HL-60 (cell line): ENCODE measurements at places on chromosomes 11 and 22.

DNA sequence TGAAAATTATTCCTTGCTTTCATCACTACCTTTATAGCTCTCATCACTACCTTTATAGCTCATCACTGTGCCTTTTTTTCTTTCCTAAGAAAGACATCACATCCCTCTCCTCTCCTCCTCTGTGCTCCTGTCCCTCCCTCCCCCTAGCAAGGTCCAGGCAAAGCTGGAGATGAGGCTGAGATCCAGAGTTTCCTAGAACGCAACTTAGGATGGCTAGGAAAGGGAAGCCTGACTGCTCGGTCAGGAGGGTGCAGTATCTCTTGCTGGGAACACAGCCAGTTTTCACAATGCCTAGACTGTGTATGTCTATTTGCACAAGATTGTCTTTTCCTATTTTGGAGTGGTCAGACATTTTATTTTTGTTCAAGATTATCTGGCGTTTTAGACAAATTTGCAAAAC lies 24.7 kb downstream of the TUB start:
- DNase-seq = no peak

GRCh38 chr11:36540998-36541397 lies 26.8 kb upstream of the RAG1 start:
- peak; percentile 14 for DNase-seq

DNA sequence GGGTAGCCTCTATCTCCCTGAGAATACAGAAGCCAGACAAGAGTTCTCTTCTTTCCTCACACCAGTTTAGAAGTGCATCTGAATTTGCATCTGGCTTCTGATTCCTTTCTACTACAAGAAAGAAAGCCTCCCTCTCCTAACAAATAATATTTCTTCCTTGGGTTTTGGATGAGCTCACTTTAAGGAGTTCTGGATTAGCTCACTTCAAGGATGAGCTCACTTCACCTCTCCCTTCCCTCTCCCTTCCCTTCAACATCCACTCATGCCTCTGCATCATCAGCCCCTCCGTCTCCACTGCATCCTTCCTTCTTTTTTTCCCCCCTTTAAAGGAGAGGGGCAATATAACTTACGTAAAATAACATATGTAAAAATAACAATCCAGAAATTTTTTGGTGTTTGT lies 1.6 kb upstream of the MTNR1B start:
- no peak for DNase-seq

DNA sequence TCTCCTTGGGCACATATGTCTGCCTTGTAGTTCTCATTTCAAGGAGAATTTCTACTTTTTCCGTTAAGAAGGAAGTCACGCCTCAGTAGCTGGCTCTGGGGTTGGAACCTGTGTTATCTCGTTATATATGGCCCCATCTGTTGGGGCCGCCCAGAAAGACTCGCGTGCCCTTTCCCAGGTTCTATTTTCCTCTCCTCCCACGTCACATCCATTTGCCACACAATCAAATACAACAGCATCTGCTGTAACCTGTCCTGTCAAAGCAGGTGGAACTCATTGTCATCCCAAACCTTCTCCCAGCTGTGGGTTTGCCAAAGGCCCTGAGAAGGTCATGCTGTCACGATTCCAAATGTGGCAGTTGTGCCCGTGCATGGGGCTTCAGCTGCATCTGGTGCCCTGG lies 213.1 kb upstream of the ZBED5 start:
- no peak for DNase-seq

- DNase-seq = no peak
Observed at GRCh38 chr11:62844154-62844553, 4.8 kb upstream of the WDR74 start.

DNA sequence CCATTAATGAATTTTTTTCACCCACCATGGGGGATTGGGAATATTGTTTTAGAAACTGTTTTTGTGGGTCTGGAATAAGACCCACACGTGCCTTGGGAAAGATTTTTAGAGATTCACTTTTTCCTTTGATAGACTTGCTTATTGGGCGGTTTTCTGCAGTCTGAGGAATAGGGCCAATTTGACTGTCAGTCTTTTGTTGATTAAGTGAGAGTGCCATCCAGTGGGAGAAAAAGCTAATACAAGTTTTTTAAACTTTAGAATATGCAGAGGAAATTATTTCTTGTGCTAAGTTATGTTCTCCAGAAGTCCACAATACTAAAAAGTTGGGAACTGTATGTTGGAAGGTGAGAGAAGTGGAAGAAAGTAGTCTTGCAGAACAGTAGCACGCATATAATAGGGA lies 56.1 kb downstream of the PRMT3 start:
- no peak for DNase-seq

- no peak for DNase-seq
Observed at GRCh38 chr22:39068033-39068785, 8.9 kb upstream of the APOBEC3G start.

- no peak for DNase-seq
Observed at GRCh38 chr22:47448231-47449223, 686.1 kb downstream of the TBC1D22A start.

DNA sequence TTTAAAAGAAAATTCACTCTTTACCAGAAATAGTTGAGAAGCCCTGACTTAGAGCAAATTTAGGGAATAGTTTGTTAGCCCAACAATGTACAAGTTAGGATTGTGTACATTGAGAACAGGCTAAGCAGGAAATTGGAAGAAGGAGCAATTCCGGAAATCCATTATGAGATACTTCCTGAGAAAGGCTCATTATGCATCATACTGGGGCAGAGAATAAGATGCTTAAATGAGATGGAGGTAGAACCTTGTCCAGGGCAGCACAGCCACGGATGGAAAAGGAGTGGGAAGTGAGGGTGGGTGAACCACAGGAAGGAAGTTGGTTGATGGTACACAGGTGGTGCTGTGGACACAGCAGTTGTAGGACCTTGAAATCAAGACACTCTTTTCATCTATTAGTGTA lies 180.2 kb downstream of the PGR start:
- no peak for DNase-seq

GRCh38 chr22:29872989-29873388 lies 10.0 kb upstream of the MTMR3 start:
- peak; percentile 83 for DNase-seq

DNA sequence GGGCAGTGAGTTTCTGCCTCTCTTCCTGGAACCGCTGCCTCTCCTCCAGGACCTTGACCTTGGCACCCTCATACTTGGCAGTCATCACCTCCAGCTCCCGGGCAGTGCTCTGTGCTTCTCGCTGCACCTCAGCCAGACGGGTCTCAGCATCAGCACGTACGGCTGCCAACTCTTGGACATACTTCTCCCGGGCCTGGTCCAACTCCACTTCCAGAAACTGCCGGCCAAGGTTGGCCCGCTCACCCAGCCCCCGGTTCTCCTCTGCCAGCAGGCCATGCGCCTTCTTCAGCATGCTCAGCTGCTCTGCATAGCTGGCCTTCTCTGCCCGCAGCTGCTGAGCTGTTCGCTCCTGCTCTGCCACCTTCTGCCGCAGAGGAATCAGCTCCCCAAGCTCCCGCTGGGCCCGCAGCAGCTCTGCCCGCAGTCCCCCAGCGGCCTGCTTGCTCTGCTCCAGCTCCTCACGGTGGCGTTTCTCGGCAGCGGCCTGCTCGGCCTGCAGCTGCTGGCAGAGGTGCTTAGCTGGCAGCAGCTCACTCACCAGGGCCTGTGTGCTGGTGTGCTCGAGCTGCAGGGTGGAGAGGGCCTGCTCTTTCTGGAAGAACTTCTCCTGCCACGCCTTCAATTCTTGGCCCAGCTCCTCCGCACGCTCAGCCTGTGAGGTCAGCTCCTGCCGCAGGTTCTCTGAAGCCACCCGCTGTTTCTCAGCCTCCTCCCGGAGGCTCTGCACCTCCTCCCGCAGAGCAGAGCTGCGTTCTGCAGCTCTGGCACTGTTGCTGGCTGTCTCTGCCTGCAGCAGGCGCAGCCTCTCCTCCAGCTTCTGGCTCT lies 14.4 kb downstream of the IL18BP start:
- no peak for DNase-seq

DNA sequence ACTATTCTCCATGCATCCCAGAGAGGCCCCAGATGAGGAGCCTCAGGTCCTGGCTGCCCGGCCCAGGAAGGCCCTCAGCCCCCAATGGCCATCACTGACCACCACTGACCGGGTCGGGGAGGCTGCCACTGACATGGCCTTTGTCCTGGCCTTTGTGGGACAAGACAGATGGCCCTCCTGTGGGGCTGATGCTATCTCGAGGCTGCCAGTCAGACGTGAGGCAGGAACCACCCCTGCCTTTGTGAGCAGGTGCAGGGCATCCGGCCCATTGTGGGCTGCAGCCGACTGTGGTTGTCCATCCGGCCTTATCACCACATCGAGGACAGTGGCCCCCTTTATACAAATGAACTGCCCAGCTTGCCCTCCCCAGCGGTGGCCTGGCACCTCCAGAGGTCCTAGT lies 5.5 kb downstream of the GP1BB start:
- no peak for DNase-seq

- DNase-seq = no peak
Observed at GRCh38 chr11:75365711-75366181, 14.3 kb upstream of the ARRB1 start.

GRCh38 chr11:120124355-120124754 lies 13.6 kb downstream of the TRIM29 start:
- no peak for DNase-seq

- DNase-seq = no peak
Observed at GRCh38 chr22:49685686-49686085, 142.0 kb downstream of the BRD1 start.

DNA sequence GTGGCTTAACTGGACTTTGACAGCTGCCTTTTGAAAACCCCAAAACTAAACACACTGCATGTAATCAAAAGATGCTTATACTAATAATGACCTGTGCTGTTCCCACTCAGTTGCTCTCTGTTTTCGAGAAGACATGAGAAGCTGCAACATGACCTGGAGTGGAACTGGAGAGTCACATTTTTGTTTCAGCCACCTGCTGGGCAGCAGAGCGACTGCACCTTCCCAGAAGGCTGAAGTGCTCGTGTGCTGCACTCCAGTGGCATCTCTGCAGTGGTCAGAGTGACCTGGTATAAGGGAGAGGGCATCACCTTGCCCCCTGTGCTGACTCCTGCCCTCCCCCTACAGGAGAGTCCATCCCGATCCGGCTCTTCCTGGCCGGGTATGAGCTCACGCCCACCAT lies 8.6 kb downstream of the THYN1 start:
- peak; percentile 23 for DNase-seq

GRCh38 chr11:118622376-118623268 lies 15.2 kb downstream of the PHLDB1 start:
- no peak for DNase-seq

DNA sequence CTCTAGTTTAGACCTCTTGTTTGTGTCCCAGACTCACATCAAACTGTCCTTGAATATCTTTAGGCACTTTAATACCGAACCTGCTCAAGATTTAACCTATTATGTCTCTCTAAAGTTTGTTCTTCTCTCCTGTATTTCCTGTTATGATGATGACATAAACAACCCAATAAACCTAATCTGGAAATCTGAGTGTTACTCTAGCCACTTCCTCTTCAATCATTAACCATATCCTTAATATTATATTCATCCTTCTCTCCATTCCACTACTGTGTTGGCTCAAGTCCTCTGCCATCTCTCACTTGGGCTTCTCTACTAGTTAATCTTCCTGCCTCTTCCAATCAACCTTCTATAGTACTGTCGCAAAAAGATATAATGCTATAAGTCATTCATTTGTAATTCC lies 36.0 kb downstream of the COPB1 start:
- no peak for DNase-seq

DNA sequence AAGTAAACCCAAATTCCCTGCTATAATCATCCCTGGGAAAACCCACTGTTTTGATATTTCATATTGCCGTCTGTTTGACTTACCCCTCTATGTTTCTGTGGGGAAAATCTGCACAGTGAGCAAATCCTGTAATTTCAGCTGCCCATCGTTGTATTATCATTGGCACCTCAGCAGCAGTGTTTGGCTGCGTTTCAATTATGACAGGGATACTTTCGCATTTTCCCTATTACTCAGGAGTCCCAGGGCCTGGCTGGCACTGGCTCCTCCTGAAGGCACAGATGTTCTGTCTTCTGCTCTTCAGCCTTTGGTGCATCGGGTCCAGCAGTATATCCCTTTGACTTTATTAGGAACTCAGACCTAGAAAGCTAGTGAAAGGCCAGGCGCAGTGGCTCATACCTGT lies 12.2 kb upstream of the MMP12 start:
- no peak for DNase-seq

- DNase-seq = no peak
Observed at GRCh38 chr11:60592601-60593000, 77.4 kb downstream of the MS4A13 start.

DNA sequence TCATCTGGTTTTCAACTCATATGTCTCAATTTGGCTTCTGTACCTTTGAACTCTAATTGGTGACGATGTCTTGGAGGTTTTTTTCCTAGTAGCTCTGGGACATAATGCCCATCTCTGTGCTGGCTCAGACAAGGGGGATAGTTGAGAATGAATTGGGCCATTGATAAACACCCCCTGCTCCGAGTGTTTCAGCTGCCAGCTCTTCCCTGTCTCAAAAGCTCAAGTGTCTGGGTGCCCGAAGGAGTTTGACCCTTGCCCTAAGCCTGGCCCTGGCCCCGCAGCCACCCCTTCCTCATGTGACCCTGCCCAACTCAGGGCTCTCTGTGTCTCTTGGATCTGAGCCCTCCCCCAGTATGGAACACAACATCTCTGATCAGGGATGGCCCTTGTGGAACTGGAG lies 3.0 kb downstream of the INSC start:
- no peak for DNase-seq

DNA sequence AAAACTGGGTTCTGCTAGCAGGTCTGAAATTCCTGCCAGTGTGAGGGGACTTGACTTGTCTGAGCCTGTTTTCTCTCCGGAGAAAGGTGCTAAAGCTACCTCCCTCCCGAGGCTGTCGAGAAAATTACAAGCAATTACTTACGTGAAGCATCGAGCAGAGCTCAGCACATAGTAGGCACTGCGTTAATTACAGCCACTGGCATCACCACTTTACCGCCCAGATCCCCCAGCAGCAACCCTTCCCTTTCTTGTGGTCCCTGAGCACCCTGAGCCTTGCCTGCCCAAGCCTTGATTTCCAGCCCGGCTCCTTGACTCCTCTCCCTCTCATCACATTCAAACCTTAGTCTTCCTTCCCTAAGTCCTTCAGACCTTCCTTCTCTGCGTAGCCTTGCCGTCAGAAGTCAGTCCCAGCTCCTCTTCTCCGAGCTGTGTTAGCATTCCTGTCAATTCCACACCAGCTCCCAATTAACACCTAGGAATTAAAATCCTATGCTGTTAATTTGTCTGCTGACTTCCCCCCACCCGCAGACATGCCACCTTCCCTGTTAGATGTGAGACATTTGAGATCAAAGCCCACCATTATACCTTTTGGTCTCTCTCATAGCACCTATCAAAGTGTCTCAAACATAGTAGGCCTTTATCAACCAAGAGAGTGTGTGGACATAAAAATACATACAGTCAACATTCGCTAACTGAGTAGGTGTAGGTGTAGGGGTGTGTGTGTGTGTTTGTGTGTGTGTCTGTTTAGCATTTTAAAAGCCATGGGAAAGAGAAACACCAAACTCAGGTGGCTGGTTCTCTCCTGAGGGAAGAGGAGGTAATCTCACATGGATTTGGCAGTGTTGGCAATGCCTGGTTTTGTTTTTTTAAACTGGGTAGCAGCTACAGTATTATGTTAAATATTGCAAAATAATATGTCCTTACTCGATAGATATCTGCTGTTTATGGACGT lies 2.8 kb upstream of the KCNJ5 start:
- DNase-seq = no peak
